Midbrain (tissue), 1 donor: ENCODE measurements at places on chromosomes 5 and 9.

- no peak for DNase-seq
Measured at GRCh38 chr9:129676975-129677374, 11.5 kb downstream of the PRRX2 start.

DNA sequence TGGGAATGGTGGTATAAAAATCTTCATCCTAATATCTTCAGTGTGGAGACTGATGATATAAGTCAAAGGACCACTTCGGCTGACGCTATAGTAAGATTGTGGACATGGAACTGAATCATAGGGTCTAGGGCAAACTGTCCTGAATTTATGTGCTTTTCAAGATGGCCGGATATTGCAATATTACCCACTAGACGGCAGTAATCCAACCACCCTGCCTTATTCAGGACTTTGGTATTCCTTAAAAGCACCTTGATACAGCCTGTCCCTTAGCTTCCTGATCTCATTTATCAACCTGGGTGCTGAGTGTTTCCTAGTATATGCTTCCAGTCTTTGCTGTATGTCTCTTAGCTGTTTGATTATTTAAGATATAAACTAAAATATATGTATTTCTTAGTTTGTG is 71.2 kb upstream of the COX7C start:
- DNase-seq = no peak

- DNase-seq = no peak
Measured at GRCh38 chr5:16870878-16871277, 65.2 kb downstream of the MYO10 start.

GRCh38 chr9:113369855-113370140 is 7.0 kb downstream of the HDHD3 start:
- no peak for DNase-seq

DNA sequence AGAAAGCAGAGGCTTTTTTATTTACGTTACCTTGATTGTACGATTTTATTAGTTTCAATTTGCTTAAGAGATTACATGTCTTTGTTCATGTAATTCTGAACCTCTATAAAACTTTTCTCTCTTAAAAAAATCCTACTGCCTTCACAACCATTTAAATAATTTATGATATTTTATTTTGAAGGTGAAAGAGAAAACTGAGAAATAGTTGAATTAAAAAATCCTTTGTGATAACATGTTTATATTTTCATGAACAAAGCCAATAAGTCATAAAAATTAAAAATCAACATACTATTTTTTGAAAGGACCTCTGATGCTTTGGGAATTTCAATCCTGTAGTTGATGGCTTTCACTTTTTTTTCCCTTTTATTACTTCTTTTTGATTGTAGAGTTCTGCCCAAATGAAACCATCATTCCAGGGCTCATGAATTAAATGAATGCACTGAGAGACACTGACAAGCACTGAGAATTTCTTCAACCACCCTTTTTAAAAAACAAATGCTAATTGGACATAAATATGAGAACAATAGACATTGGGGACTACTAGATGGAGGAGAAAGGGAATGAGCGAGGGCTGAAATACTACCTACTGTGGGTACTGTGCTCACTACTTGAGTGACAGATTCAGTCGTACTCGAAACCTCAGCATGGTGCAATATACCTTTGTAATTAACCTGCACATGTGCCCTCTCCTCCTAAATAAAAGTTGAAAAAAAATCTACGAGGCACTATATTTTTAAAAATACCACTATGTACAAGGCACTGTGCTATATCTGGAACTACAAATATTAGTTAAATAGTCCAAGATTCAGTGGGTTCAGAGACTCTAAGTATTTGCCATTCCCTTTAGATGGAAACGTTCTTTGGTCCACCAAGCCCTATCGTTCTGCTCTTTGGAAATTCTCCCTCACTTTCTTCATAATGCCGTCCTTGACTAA is 5.9 kb downstream of the CDKN2A start:
- no peak for DNase-seq

- no peak for DNase-seq
Measured at GRCh38 chr5:66285343-66285922, 141.3 kb downstream of the SREK1 start.

DNA sequence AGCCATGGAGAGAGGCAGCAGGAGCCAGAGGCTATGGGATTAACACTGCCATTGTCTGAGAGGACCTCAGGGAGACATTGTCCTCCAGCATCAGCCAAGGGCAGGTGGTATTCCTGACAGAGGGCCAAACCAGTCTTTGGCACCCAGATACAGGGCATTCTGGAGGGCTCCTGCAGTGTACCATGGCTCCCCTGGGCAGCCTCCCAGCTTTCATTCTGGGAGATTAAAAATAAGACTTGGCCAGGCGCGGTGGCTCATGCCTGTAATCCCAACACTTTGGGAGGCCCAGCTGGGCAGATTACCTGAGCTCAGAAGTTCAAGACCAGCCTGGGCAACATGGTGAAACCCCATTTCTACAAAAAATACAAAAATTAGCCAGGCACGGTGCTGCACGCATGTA is 4.2 kb downstream of the MTAP start:
- no peak for DNase-seq

GRCh38 chr5:57028161-57028560 is 76.2 kb upstream of the MIER3 start:
- no peak for DNase-seq

DNA sequence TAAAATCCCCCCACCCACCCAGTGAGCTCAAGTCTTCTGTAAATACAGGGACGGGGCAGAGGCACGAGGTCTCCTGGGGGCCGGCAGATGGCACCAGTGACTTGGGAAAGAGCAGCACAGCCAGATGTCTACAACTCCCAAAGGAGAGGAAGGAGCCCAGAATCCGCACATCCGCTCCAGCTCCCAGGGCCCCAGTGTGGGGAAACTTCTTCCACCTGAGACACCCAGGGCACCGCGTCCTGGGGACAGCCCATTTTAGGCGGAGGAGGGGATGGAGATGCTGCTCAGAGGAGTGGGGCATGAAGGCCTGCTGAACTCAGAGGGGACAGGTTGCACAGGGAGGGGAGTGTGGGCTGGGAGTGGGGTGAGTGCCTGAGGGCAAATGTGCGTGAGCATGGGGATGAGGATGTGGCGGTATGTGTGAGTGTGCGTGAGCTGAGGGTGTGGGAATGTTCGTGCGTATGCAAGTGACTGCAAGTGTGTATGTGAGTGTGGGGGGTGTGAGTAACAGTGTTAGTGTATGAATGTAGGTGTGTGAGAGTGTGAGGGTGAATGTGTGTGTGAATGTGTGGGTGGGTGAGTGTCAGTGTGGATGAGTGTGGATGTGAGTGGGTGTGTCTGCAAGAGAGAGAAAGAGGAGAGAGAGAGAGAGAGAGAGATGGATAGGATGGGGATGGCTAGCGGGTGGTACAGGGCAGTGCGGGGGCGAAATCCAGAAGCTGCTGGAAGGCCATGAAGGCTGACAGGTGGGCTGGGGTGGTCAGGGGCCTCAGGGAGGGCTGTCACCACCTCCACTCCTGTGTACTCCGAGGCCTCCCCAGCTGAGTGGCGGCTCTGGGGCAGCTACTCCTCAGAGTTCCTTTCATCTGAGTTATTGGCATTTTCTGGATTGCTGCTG is 63.5 kb downstream of the DUSP1 start:
- peak; percentile 33 for DNase-seq

GRCh38 chr9:129026442-129027223 is 1.5 kb downstream of the SH3GLB2 start:
- DNase-seq = peak; percentile 17

GRCh38 chr5:56273376-56273955 is 40.3 kb upstream of the ANKRD55 start:
- no peak for DNase-seq

DNA sequence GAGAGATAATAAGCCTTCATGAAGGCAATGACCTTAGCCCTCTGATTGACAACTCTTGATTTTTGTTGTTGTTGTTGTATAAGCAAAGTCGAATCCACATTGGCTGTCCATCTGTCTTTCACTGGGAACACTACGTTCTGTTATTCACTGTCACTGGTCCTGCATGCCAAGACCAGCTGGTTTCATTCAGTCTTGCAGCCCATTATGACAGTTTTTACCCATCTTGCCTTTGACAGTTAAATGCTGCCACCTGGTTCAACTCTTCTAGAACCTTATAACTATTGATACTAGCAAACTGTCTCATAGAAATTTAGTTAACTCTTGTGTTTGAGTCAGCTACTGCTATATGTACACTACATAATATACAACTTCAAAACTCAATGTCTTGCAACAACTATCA is 382.3 kb upstream of the CDH10 start:
- DNase-seq = no peak

DNA sequence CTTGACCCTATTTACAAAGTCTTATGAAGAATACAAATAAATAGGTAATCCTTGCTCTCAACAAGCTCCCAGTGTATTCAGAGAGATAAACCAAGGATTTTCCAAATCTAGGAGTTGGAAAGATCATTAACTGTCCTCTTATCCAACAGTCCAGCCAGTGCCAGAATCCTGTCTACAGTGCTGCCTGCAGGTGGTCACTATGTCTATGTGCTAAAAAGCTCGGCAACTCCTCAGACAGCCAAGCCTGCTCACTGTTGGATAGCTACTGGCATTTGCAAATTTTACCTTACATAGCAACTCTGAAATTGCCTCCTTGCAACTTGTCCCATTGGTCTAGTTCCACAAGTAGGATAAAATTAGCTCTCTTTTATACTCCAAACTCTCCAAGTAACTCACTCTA is 187.4 kb downstream of the DCP2 start:
- no peak for DNase-seq

- no peak for DNase-seq
Measured at GRCh38 chr5:32833663-32834062, 122.5 kb downstream of the NPR3 start.

DNA sequence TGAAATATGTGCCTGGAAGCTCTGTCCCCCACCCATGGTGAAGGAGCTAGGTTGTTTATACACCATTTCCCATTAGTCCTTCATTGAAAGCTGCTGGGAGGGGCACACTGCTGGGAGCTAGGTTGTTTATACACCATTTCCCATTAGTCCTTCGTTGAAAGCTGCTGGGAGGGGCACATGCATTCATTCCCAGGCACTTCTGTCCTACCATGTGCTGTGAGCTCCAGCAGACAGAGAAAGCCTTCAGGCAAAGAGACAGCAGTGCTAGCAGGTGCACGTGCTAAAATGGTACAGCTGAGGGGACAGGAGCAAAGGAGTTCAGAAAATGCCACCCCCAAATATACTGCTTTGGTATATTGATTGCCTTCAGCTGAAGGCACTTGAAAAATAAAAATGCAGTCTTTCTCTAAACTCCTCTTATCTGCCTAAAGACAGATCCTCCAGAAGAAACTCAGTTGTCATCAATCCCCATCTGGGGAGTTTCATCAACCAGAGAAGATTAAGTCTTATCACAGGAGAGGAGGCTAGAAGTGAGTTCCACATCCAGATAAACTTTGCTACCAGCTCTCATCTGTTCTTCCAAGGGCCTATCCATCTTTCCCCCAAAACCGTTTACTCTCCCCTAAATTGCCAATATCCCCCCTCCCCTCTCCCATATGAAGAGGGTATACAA is 27.7 kb upstream of the DAPK1 start:
- no peak for DNase-seq

DNA sequence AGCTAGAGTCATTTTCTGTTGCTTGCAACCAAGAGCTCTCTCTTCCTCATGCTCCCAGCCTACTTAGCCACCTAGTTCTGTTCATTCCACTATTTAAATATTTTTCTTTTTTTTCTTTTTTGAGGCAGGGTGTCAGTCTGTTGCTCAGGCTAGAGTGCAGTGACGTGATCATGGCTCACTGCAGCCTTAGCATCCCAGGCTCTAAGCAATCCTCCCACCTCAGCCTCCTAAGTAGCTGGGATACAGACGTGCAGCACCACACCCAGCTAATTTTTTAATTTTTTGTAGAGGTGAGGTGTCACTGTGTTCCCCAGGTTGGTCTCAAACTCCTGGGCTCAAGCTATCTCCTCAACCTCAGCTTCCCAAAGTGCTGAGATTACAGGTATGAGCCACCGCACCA is 5.1 kb upstream of the F12 start:
- no peak for DNase-seq

DNA sequence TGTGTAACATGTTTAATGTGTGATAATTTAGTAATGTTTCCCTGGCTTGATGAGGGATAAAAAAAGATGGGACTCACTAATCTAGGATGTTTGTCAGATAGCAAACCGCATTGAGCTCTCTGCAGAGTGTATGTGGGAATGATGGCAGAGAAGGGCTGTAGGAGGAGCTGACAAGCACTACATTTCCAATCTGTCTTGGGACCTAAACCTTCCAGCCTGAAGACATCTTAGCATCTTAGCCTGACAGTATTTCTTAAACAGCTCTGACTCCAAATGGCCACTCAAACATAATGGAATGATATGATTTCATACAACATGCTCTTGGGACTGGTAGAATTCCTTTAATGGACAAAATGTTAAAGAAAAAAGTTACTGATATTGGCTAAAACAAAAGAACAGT is 116.7 kb downstream of the PPP2R2B start:
- DNase-seq = no peak

DNA sequence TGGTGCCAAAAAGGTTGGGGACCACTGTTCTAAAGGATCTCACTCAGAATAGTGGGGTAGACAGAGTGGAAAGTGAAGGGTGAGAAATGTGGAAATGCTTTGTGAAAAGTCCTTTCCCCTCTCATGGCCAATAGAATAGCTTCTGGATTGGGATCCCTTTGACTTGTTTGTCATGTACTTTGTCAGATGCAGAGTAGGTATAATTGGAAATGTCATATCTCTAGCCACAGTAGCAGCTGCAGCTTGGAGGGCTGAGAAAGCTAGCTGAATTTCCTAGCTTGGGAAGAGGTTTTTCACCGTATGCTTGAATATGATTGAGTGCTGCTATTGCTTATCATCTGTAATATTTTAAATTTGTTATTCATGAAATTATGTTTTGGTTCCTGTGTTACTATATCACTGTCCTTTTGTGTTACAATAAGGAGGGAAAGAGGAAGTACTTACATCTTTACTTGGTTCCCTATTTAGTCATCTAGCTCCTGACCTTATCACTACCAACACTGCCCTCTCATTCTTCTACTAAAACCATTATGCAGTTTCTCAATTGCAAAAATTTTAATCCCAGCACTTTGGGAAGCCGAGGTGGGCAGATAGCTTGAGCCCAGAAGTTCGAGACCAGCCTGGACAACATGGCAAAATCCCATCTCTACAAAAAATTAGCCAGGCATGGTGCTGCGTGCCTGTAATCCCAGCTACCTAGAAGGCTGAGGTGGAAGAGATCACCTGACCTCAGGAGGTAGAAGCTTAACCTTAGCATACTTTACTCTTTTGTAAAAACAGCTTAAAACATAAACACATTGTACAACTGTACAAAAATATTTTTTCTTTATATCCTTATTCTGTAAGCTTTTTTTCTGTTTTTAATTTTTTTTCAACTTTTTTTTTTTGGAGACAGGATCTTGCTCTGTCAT is 12.4 kb downstream of the SLC30A5 start:
- DNase-seq = no peak

DNA sequence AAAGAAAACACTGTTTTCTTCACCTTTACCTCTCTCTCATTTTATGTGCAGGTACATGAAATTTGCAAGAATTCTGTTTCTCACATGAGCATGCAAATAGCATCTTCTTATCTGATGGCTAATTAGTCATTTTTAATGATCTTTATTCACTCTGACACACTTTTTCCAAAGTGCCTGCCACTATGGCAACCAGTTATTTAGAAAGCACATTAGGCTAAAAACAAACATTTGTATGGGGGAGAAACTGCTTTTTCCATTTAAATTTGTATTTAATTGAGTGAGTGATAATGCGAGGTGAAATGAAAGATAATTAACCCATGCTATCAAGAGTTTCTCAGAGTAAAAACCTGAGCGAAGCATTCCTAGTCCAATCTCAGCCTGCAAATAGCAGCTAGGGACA is 365.0 kb downstream of the MAT2B start:
- no peak for DNase-seq
